ENCODE measurements at places on chromosomes 12 and 14.

GRCh38 chr14:55585854-55586253, 5.8 kb downstream of the KTN1 start:
- peak; percentile 53 for DNase-seq

DNA sequence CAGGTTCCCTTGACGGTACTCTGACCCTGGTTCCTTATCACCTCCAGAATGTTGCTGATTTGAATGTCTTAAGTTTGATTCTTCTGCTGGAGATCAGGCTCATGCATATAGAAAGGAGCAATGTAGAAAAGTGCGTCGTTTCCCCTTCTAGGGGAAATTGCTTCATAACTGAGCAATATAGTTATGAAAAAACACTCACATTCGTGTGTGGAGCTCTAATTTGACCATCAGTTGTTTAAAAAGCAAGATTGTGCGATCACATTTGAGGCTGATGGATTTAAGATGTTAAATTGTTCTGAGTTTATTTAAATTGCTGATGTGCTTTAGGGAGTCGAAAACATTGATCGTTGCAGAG, 19.2 kb downstream of the PELI2 start:
- no peak for DNase-seq

- DNase-seq: no peak
Measured at GRCh38 chr14:31770271-31770670, 209.1 kb downstream of the NUBPL start.

- DNase-seq: no peak
Measured at GRCh38 chr12:65184858-65185229, 15.5 kb downstream of the LEMD3 start.

- DNase-seq: no peak
Measured at GRCh38 chr12:76313299-76313698, 34.9 kb downstream of the BBS10 start.

- peak; percentile 89 for DNase-seq
Measured at GRCh38 chr12:93526786-93527428, 45.6 kb upstream of the SOCS2 start.

DNA sequence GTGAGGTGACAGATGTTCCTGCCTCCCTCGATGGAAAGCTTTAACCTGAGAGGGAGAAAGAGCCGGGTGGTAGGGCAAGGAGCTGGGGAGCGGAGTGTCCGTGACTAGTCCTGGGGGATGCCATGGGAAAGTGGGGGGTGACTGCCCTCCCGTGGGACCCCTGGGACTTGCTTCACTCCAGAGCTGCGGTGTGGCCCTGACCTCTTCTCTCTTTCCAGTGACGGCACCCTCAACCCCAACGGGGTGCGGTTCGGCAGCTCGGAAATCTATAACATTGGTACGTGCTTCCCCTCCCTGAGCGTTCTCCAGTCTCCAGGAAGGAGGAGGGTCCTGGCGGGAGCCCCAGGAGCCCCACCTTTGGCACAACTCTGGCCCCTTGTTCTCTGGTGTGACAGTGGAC, 69.3 kb downstream of the AACS start:
- DNase-seq: no peak

GRCh38 chr12:68109444-68110217, 49.9 kb downstream of the IFNG start:
- DNase-seq: no peak

GRCh38 chr14:59301354-59301753, 112.9 kb downstream of the DAAM1 start:
- DNase-seq: no peak

DNA sequence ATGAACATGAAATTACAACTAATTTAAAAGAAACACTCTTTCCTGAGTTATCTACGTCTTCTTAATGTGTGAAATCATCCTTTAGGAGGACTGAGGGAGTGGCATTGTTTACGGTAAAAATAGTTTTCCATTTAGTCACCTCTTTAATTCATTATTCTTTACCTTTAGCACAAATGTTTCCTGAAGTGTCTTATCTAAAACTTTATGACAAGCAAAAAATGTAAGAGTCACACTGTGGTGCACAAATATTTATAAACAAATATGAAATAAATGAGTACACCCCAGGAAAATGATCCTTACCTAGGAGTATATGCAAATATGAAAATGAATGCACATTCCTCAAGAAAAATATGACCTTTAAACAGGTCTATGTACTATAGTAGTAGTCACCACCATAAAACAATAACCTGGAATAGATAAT, 104.6 kb downstream of the PTPRR start:
- DNase-seq: no peak

GRCh38 chr12:92574051-92574783, 128.6 kb upstream of the PLEKHG7 start:
- DNase-seq: no peak

GRCh38 chr12:111276146-111276545, 92.7 kb downstream of the PHETA1 start:
- DNase-seq: no peak

DNA sequence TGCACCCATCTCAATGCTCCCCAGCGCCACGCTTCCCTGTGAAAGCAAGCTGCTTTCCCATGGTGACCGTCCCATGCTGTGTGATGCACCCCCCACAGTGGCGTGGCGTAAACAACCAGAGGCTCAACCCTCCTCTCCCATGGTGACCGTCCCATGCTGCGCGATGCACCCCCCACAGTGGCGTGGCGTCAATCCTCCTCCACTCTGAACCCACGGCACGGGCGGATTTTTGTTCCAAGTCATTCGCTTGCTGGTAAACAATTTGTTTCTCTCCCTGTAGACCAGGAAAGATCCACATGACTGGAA, 8.9 kb downstream of the STX2 start:
- DNase-seq: no peak

GRCh38 chr12:44462729-44463128, 413.4 kb downstream of the NELL2 start:
- DNase-seq: no peak

DNA sequence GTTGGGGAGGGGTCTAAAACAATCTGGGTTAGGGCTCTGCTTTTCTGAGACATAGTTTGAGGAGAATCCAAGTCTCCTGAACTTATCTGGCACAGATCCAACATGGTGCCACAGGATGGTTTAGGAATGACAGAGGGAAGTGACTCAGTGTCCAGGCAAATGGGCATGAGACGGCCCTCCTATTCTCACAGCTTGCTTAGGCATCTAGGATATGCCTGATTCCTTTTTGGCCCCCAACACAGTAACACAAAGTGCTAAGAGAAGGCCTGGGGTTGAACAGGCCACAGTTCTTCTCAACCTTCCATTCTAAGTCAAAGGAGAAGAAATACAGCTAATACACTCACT, 117.7 kb downstream of the ZFP36L1 start:
- no peak for DNase-seq

GRCh38 chr12:111600205-111600642, 1.1 kb upstream of the ATXN2 start:
- DNase-seq: no peak

GRCh38 chr12:118534003-118534402, 157.6 kb downstream of the SUDS3 start:
- DNase-seq: no peak

DNA sequence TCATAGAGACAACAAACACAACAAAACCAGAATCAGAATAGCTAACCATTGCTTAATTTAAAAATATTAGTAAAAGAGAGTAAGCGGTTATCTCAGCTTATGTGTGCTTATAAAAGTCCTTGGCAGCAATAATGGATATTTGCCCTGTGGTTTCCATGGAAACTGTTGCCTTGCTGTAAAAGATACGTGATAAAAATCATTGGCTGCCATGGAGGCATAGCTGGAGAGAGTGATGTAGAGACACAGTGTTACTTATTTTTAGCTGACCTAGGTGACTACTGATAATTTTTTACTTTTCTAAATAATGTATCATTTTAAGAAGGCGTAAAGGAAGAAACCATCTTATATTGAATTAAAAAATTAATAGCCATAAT, 92.9 kb downstream of the ERC1 start:
- peak; percentile 29 for DNase-seq

DNA sequence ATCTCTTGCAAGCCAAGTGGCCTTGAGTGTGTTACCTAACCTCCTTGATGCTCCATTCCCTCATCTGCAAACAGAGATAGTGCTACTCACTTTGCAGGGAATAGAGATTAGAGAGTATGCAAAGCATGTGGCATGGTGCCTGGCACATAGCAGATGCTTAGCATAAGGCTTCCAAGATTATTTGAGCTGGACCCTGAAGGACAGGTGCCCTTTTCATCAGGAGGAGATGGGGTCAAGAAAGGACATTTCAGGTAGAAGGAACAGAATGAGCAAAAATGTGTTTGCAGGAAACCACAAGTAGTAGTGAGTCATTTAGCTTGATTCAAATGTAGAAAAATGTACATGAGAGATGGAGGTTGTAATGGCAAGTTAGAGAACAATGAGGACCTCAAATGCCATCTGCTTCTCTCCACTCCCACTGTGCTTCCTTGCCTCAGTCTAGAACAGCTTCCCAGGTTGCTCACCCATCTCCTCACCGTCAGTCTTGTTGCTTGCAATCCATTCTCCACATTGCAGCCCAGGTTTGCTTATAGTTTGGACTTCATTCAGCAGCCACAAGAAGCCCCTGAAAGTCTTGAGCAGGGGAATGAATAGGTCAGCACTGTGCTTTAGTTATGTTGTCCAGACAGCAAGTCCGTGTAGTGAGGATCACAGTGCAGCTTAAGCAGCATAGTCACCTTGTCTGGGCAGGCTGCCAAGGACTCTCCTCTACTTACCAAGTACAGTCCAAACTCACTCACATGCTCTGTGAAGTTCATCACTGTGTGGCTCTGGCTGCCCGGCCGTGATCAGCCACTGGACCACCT, 536.3 kb upstream of the CCDC196 start:
- peak; percentile 7 for DNase-seq

DNA sequence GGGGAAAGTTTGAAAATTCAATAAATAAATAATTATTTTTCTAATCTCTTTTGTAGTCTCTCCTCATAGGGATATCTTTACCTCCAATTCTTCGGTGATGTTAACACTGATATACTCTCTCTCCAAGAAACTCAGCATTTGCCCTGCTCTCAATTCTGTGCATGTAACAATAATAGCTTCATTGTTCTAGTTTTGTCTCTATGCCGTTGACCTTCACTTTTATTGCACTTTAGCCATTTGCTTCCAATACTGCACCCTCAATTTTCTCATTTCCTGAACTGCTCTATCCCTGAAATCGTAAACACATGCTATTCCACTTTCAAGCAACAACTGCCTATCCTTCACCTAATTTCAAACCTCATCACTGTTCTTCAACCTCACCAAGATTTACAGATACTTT, 645.0 kb downstream of the C12orf50 start:
- DNase-seq: no peak

DNA sequence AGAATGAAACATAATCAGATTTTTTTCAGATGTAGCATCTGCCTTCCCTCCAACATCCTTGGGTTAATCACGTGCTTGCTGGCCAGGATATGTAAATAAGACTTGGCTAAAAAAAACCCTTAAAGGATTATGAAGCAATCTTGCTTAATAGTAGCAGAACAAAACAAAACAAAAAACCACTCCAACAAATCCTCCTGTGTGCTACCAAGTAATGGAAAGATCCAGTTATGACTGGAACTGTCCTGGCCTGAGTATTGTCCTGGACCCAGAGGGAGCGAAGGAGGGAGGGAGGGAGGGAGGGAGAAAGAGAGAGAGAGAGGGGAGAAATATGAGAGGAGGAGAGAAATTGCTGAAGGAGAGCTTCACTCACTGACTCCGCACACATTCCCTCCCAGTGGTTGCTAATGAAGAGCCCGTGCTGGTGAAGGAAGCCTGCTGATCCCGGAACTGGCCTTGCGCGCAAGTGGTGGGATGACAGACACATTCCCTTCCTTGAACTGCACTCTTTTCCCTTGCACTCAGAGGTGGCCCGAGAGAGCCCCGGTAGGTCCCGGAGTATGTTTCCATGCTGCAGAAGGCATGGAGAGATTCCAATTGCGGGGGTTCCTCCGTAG, 57.2 kb downstream of the HMGA2 start:
- DNase-seq: peak; percentile 81

DNA sequence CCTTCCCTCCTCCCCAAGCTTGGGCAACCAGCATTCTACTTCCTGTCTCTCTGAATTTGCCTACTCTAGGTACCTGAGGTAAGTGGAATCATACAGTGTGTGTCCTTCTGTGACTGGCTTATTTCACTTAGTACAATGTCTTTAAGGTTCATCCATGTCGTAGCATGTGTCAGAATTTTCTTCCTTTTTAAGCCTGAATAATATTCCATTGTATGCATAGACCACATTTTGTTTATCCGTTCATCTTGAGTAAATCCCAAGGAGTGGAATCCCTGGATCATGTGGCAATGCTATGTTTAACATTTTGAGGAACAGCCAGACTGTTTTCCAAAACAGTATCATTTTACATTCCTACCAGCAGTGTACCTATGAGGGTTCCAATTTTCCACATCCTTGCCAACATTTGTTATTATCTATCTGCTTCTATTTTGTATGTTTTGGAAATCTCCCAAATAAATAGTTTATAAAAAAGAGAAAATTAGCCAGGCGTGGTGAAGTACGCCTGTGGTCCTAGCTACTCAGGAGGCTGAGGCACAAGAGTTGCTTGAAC, 12.4 kb downstream of the HSP90AA1 start:
- no peak for DNase-seq

DNA sequence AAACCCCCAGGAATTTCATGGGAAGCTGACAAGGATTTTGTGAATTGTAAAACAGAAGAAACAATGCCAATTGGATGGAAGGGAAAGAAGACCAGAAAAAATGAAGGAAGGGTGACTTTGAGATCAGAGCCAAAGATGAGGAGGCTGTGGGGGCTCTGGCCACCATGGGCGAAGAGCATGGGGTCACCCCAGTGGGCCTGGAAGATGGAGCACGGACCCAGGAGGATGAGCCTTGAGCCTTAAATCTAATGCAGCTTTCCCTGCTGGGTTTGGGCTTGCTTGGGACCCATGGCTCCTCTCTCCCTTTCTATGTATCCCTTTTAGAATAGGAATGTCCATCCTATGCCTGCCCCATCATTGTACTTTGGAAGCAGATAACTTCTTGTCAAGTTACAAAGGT, 322.2 kb downstream of the TMEM121 start:
- DNase-seq: no peak

GRCh38 chr14:69615496-69616407, 4.4 kb downstream of the SUSD6 start:
- DNase-seq: peak; percentile 90

DNA sequence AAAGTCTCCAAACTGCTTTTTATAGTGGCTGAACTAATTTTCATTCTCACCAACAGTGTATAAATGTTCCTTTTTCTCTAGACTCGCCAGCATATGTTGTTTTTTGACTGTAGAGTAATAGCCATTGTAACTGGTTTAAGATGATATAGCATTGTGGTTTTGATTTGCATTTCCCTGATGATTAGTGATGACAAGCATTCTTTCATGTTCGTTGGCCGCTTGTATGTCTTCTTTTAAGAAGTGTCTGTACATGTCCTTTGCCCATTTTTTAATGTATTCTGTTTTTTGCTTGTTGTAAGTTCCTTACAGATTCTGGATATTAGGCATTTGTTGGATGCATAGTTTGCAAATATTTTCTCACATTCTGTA, 404.9 kb downstream of the FLRT2 start:
- DNase-seq: no peak

- DNase-seq: no peak
Measured at GRCh38 chr12:51821440-51822260, 26.9 kb downstream of the FIGNL2 start.

DNA sequence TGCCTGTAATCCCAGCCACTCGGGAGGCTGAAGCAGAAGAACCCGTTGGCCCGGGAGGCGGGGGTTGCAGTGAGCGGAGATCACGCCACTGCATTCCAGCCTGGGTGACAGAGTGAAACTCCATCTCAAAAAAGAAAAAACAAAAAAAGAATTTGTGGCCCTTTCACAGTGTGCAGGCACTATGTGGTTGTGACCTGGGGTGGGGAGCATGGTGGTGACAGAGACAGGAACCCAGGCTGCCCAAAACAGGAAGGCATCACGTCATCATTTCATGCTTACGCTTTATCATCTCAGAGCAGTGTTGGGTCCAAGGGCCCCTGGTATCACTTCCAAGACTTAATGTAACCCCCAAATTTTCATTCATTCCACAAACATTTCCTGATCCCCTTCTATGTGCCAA, 175.7 kb upstream of the GSC start:
- no peak for DNase-seq
